ENCODE measurements at places on chromosomes 5 and 9.

DNA sequence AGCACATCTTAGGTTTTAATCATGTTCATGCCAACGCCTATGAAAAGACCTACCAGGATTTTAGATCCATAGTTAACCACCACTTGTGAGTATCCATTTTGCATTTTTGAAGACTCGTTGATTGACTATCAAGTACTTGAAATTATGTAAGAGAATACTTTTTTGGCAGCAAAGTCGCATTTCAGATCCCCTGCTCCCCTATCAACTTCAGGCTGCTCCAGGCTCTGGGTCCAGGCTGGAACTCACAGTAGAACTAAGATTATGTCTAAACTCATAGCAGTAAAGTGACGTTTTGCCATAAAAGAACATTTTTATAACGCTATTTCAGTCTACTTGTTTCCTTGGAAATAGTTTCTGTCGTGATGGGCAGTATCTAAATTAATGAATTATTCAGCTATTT is 267.7 kb downstream of the FANCC start:
- DNase-seq, result no peak

DNA sequence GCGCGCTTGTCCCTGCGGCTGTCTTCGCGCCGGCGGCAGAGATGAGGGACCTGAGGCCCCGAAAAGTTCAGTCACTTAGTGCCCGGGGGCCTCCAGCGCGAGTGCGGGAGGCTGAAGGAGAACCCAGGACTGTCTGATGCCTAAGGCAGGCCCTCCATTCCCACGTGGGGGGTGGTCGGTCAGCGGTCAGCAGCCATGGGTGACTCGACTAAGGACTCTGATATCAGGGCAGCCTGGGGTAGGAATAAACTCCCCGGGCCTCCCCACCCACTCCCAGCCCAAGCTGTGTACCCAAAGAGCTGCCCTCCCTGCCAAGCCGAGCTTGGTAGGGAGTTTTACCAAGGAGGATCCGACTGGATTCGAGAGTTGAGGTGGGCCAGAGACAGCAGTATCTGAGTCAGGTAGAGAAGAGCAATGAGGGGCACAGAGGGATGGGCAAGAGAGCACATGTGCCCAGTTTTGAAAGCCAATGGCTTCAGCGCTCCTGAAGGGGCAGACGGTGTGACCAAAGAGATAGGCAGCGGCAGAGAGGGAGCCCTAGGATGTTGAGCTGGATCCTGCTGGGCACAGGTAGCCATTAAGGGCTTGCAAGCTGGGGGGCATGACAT is 787 bp downstream of the FGFR4 start:
- no peak for DNase-seq

DNA sequence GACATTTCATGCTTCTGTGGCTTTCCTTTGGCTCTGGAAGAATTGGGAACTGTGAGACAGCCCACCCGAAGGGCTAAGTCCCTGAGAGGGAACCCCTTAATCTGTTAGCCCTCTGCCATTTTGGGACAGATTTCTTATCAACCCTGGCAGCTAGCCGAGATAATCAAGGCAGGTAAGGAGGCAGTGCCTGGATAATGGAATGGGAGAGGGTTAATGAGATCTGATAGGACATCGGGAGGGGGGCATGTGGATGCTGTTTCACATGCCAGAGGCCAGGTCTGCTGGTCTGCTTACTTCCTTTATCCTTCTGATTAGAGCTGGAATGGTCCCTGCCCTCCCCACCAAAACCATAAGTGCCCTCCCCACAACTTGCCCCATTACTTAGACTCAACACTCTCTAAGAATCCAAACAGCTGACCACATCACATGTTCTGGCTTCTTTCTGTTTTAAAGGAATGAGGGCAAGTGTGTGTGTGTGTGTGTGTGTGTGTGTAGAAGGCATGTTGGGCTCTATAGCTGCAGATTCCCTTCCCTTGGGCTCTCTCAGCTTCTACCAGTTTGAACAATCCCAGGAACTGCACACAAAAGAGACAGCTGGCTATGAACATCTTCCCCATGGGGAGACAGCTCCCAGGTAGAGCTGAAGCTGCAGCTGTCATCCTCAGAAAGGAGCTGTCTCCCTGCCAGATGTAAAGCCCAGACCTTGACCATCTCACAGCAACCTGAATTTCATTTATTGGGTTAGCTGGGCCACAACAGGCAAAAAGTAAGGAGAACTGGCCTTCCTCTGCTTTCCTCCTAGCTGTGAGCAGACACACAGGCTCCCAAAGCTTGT is 221.3 kb downstream of the PIK3R1 start:
- no peak for DNase-seq

DNA sequence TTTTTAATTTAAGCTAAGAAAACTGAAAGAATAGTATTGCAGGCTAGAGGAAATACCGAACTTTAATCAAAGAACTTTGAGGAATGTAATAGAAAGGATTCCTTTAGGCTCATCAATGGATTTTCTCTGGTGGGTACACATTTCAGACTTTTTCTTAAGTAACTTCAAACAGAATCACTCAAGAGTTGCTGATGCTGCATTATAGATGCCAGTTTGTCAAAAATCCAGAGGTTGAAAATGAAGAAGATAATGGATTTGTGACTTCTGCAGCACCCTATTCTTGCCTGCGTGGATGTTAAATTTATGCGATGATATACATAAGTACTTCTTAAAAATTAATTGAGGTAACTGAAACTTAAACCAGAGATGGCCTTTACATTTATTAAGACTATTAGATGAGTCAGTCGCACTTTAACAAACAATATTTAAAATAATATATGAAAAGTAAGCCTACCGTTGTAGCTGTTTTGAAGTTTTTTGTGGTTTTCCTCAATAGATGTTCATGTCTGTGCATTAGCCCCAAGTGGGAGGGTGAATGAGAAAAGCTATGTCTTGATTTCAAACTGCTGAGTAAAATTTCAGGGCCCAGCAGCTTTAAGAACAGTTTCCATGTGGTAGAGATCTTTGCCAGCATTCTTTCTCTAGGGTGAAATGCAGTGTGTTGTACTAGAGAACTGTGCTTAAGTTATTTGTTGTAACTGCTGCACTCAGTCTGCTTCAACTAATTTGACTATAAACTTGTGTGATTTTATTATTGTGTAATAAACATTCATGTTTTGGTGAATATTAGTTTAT is at the start of gene OGN:
OGN (minus strand) TSS at position 537 of the 795 bp plus-strand sequence. CDS start 1,171 bp downstream, outside the sequence.
- no peak for DNase-seq

DNA sequence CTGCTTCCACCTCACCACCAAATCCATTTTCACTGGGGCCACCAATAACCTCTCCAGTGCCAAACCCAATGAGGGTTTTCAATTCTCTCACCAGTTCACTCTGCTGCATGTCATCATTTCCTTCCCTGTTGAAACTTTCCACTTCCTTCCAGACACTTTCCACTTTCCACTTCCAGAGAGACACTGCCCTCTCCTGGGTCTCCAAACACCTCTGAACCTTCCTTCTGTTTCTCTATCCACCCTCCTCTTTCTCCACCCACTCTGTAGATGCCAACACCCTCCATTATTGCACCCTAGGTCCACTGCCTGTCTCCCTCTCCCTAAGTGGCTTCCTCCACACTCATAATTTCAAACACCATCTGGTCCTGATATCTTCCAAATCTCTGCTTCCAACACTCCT is 39.6 kb downstream of the PDE6A start:
- no peak for DNase-seq

GRCh38 chr9:69232135-69232534 is 58.1 kb downstream of the TJP2 start:
- no peak for DNase-seq

- DNase-seq, result no peak
Observed at GRCh38 chr5:127369796-127370195, 79.2 kb downstream of the MEGF10 start.

- no peak for DNase-seq
Observed at GRCh38 chr5:80195837-80196400, 59.9 kb downstream of the SERINC5 start.

GRCh38 chr9:134431626-134432025 is 105.4 kb downstream of the RXRA start:
- no peak for DNase-seq

DNA sequence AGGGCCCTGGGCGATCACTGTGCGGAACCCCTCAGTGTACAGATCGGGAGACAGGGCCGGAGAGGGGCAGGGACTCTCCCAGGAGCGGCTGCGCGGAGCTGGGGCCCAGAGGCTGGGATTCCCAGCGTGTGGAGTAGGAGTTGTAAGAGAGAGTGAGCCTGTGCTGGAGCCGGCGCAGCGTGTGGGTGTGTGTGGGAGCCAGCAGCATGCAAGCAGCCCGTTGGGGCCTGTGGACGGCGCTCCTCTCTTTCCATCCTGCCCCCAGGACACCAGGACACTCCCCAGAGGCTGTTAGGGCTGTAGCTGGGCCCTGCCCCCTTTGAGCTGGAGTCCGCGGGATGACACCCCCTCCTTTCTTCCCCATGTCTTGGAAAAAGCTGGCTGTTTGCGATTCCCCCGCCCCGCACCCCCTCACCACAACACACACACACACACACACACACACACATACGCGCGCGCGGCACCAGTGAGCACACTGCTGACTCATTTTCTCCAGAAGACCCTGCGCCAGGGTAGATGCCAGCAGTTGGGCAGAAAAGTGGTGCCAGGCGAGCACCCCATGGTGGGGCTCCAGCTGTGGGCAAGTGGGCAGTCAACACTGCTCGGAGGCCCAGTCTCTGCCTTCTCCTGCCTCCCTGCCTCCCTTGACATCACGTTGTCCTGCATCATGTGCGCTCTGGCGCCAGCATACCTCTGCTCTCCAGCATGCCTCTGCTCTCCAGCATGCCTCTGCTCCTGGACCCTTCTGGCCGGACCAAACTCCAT is 1.5 kb downstream of the COL27A1 start:
- peak; percentile 52 for DNase-seq

- DNase-seq, result no peak
Observed at GRCh38 chr9:126916909-126917308, 2.3 kb downstream of the RALGPS1 start.

- peak; percentile 66 for DNase-seq
Observed at GRCh38 chr5:166436872-166437271, 1854.6 kb upstream of the WWC1 start.

DNA sequence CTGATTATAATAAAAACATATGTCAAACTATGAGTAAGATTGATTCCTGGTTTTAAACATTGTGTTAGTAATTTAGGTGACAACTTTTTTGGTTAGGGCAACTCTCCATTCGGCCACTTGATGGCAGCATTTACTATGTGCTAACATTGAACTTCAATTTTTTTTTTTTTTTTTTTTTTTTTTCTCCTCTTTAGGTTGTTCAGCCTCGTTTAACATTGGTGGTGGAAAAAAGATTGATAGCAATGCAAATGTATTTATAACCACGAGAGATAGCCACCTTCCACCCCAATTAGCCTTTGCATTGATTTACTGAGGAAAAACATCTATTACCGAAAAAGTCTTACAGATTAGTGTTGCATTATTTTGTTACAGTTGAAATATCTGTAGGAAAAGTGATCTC is 159.1 kb downstream of the CSNK1G3 start:
- DNase-seq, result peak; percentile 17
